ENCODE measurements at places on chromosomes 5 and 9. TPM values are rescaled to one million over a fixed set of nuclear protein-coding genes. Genes with fewer than 3 reads are reported as not detected.

- H3K36me3 ChIP-seq, result no peaks in the 10 kb centered on the region
- no peaks in the 10 kb centered on the region for H3K27me3 ChIP-seq
- no peaks in the 10 kb centered on the region for H3K4me1 ChIP-seq
- H3K4me3 ChIP-seq, result peak overlapping the region; percentile 66
- no peak overlapping the region for H3K27ac ChIP-seq
- peak; percentile 42 for DNase-seq
These were observed 760 bp downstream of the NPR3 start for GRCh38 chr5:32711681-32712480.

NAA35 gene
- total RNA-seq, result 32.8 TPM

PDE8B gene
- 7.2 TPM for total RNA-seq

GRCh38 chr5:180326989-180327565 is 26.1 kb downstream of the GFPT2 start:
- no peaks in the 10 kb centered on the region for H3K27me3 ChIP-seq
- H3K4me3 ChIP-seq, result no peak overlapping the region
- no peaks in the 10 kb centered on the region for H3K36me3 ChIP-seq
- no peak overlapping the region for H3K27ac ChIP-seq
- no peak for DNase-seq

DNA sequence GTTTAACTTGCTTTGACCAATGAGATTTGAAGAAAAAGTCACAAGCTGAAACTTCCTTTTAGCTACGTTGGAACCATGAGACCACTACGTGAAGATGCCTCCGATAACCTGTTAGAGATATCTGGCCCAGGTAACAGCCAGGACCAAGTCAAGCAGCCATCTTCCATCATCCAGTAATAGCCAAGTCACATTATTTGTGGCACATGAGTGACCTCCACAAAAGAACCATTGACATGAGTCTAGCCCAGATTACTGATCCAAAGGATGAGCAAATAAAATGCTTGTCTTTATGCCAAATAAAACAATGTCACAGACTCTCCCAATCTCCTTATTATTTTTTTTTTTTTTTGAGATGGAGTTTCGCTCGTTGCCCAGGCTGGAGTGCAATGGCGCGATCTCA is 1.6 kb downstream of the DEPDC1B start:
- H3K27me3 ChIP-seq, result no peaks in the 10 kb centered on the region
- H3K4me3 ChIP-seq, result no peak overlapping the region
- no peaks in the 10 kb centered on the region for H3K4me1 ChIP-seq
- no peak overlapping the region for H3K27ac ChIP-seq
- H3K36me3 ChIP-seq, result no peaks in the 10 kb centered on the region

RLN2 gene
- 1.7 TPM for total RNA-seq

Data from testis (tissue), 5 donors.